ENCODE measurements at places on chromosomes 4 and X. TPM values are rescaled to one million over a fixed set of nuclear protein-coding genes. Genes with fewer than 3 reads are reported as not detected.

- DNase-seq: no peak
These were observed 871 bp upstream of the HPGD start for GRCh38 chr4:174523025-174523693.

DNA sequence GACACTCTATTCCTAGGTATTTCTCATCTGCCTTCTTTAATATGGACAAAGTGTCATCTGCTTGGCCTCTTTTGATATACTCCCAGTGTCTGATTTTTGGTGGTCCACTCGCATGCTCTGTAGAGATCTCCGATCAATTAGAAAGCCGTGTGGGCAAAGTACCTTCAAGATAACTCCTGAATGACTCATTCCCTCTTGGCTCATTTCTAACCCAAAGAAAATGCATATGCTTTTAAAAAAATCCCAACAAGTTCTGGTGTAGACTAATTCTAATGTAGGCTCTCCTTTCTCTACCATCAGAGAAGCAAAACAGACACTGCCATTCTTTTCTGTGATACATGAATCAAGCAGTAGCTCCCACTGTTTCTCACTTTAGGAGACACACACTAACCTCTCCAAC is 714.9 kb upstream of the ADGRL3 start:
- no peak for DNase-seq

GRCh38 chr4:156293657-156294297 is 340.1 kb upstream of the CTSO start:
- DNase-seq: no peak

- no peak for DNase-seq
These were observed 56.2 kb upstream of the CCDC160 start for GRCh38 chrX:134180601-134181274.

DNA sequence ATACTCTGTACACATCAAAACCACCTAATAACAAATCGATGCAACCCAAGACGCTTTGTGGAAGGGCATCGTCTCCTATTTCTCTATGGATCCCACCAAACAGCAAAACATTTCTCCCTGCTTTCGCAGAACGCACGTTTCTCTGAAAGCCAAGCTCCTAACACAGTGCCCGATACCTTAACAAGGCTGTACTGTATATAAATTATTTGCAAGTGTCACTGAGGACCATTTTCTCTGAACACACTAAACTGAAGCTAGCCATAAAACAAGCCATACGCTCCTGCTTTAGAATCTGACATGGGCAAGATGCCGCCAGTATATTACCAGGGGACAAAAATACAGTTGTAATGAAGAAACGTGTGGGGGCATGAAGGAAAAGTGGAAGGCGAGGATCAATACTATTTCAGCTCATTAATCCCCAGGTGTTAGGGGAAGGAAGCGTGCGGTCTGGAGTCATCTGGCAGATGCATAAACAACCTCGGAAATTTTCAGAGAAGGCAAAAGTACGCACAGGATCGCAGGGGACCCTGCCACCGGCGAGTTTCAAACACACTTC is 703 bp downstream of the KCNIP4 start:
- no peak for DNase-seq

GRCh38 chrX:5086388-5086787 is 1142.3 kb downstream of the NLGN4X start:
- DNase-seq: no peak

DNA sequence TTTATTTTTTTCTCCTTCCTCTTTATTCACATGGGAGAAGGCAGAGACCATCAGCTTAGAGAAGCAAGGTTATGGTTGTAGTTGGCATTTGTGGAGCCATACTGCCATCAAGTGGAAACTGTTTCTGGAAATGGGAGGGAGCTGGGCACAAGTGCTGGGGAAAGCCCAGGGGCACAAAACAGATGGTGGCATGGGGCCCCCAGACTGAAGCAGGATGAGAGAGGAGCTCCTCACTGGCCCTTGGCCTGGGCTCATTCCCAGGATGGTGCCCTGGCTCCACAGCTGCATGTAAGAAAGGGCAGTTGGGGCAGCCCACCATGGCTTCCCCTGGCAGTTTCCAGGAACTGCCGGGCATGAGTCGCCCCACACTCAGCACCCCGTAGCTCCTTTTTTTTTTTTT is 59.2 kb downstream of the NBDY start:
- DNase-seq: no peak

DNA sequence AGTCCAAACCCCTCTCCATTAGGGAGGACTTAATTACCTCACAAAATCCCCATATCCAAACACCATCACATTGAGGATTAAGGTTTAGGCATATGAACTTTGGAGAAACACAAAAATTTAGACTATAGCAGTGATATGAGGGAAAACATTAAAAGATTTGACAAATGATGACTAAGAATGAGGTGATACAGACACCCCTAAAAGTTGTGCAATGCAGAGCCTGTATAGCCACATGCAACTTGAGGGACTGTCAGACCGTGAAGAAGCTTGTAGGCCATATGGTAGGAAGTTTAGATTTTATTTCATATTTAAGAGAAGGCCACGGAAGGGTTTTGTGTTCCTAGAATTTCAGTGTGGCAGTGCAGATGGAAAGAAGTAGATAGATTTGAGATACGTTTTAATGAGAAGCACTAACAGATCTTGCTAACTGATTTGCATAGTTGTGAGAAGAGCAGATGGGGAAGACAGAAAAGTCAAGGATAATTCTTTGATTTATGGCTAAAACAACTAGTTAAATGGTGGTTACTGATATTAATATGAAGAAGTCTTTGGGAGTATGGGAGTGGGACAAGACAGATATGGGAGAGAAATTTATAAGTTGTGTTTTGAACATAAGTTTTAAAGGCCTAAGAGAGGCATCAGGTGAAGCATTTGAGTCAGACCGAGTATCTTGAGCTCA is 5.5 kb upstream of the FIP1L1 start:
- DNase-seq: no peak

- DNase-seq: peak; percentile 88
These were observed 24.8 kb upstream of the TMSB4X start for GRCh38 chrX:12949927-12950656.

- no peak for DNase-seq
These were observed 76.2 kb upstream of the PLAC1 start for GRCh38 chrX:134734466-134734952.

DNA sequence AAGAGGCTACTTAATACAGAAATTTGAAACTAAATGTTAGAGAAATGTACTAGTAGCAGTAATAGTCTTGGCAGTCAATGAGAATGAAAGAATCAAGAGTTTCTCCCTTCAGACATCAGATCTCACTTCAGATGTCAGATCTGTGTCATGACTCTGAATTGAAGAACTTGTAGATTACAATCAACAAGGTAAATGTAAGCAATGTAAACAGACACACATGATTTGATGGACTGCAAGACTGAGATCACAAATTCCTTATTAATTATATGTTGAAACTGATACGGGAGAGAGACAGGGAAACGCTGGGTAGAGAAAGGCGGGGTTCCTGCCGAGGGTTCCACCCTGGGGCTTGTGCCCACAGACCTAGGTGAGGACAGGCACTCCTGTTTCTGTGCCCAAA is 65.5 kb upstream of the HHIP start:
- DNase-seq: no peak

- DNase-seq: no peak
These were observed 132.8 kb downstream of the MGST2 start for GRCh38 chr4:139798456-139798855.

- DNase-seq: no peak
These were observed 78.3 kb upstream of the RASGEF1B start for GRCh38 chr4:81549984-81550383.

DNA sequence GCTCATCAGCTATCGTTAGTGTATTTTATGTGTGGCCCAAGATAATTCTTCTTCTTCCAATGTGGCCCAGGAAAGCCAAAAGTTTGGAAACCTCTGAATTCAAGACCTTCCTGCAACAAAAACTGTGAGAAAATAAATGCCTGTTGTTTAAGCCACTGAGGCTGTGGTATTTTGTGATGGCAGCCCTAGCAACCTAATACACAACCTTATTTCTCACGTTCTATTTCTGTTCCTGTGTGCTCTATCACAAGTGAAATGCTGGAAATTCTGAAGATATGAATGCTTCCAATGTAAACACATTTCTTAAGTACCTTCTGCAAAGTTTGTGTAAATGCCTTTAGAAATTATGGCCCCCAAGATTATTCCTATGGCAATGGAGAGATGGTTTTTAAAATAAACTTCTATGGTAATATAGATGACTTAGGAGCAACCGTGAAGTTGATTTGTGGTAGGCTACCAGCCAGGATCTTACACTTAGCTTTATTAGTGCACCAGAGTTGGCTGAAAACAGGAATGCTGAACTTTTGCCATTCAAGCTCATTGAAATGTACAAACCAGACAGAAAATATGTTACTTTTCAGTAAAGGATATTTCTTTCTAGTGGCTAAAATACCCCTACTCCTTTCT is 148.0 kb downstream of the USP46 start:
- no peak for DNase-seq

DNA sequence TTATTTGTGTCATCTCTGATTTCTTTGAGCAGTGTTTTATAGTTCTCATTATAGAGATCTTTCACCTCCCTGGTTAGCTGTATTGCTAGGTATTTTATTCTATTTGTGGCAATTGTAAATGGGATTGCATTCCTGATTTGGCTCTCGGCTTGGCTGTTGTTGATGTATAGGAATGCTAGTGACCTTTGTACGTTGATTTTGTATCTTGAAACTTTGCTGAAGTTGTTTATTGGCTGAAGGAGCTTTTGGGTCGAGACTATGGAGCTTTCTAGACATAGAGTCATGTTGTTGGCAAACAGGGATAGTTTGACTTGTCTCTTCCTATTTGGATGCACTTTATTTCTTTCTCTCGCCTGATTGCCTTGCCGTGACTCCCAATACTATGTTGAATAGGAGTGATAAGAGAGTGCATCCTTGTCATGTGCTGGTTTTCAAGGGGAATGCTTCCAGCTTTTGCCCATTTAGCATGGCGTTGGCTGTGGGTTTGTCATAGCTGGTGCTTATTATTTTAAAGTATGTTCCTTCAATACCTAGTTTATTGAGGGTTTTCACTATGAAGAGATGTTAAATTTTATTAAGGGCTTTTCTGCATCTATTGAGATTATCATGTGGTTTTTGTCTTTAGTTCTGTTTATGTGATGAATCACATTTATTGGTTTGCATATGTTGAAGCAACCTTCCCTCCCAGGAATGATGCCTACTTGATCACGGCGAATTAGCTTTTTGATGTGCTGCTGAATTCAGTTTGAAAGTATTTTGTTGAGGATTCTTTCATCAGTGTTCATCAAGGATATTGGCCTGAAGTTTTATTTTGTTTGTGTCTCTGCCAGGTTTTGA is 72.7 kb upstream of the BOD1L1 start:
- no peak for DNase-seq

- DNase-seq: no peak
These were observed 57.9 kb downstream of the CFAP299 start for GRCh38 chr4:80393246-80393969.

GRCh38 chrX:84873176-84873575 is 130.5 kb upstream of the APOOL start:
- peak; percentile 1 for DNase-seq

DNA sequence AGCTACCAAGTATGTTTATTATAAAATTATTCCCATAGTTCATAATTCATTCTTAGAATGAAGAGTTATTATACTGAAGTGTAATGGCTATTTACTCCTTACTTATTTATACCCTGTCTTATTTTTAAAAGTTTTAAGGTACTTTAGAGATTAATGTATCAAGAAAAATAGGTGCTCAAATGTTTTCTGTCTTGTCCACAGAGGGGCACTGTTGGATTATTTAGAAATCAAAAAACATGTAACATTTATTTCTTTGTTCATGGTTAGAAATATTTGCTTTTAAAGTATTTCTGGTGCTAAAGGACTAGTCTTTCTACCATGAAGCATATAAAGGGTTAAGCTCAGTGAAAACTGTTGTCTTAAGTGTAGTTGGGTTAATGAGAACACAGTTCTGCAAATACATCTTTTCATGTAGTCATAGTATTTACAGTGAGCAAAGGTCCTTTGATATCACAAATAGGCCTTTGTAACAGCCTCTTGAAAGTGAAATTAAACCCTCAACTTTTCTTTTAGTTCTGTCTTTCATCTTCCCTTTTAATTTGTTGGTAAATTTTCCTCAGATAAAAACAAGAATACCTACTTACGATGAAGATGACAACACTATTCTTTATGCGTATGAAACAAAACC is 7.7 kb downstream of the SCML1 start:
- DNase-seq: no peak

DNA sequence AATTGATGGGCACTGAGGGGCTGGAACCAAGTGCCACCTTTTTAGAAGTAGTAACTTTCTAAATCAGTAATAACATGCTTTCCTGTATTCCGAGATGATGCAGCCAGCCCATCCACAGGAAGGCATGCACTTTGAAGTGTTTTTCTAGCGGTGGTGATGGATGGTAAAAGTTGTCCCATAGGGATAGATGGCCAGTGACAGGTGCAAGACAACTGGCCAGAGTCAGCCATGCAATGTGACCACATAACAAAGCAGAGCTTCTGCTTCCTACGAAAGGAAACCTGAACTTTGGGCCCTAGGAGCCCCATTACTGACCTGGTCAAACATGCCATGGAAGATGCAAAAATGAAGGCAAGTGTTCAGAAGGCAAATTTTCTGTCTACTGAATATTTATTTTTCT is 72.3 kb downstream of the NR3C2 start:
- no peak for DNase-seq

DNA sequence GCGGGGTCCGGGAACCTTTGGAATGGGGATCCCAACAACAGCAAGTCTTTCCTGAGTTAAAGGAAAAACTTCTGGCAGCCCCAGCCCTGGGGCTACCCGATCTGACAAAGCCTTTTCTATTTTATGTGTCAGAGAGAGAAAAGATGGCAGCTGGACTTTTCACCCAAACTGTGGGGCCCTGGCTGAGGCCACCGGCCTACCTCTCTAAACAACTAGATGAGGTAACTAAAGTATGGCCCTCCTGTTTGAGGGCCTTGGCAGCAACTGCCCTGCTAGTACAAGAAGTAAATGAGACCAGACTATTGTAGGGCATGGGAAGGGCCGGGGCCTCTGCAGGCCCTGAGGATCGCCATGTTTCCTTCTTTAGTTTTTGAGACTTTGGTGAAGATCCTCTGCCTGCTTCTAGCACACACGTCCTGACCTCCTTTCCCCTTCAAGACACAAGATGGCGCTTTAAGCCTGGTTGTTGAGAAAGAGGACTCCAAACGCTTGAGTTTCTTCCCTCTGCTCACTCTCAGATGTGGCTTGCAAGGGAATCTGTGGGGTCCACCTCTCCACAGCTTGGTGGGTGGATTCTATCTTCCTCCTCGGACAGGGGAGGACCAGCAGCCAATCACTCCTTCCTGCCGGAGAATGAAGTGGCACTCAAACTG is 18.5 kb upstream of the DRD5 start:
- peak; percentile 24 for DNase-seq

SLIT2 gene
- total RNA-seq: 37.3 TPM

CLIC2 gene
- total RNA-seq: 8.3 TPM

PLP1 gene
- total RNA-seq: 65.0 TPM

PCDH18 gene
- total RNA-seq: 5.0 TPM

RASSF6 gene
- 27.1 TPM for total RNA-seq

IL1RAPL1 gene
- not detected for total RNA-seq

S100P gene
- 70.4 TPM for total RNA-seq

ZAR1 gene
- not detected for total RNA-seq

MAGEE1 gene
- 0.77 TPM for total RNA-seq

ABCE1 gene
- total RNA-seq: 29.1 TPM

Data from mucosa of descending colon (tissue), 3 donors.